ENCODE measurements at places on chromosomes 12 and 14.

- DNase-seq, result no peak
Measured at GRCh38 chr14:103007555-103007954, 49.8 kb downstream of the CDC42BPB start.

DNA sequence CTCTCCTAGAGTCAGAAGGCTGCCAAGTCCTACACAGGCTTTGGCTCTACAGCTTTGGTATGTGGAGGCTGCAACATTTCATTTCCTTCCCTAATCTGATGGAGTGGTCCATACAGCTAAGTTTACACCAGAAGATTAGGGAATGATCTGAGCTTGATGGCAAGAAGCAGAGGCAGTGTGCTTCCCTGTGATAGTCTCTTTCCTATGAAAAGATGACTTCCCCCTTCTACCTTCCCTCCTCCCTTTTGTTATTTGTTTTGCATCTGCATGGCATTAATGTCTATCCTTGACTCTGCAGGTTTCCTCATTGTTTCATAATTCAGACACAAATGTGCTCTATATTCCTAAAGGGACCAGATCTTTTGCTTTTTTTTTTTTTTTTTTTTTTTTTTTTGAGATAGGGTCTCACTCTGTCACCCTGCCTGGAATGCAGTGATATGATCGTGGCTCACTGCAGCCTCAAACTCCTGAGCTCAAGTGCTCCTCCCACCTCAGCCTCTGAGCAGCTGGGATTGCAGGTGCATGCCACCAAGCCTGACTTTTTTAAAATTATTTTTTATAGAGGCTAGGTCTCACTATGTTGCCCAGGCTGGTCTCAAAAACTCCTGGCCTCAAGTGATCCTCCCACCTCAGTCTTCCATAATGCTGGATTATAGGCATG, 76.3 kb downstream of the GRIP1 start:
- DNase-seq, result no peak

DNA sequence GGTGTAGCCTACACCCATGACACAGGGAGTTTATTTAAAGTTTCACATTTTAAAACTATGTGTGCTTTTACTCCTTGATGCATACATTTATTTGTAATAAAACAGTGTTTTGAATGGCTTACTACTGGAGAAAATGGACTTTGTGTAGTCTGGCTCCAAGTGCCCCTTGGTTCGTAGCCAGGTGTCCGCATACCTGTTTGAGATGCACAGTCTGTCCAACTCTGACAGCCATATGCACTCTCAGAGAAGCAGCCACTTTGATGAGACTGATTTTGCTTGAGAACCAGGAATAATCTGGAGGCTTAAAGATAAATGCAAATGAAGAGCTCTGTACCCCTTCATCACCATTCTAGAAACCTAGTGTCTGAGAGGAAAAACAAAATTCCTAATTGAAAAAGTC, 24.0 kb downstream of the RTN1 start:
- no peak for DNase-seq

DNA sequence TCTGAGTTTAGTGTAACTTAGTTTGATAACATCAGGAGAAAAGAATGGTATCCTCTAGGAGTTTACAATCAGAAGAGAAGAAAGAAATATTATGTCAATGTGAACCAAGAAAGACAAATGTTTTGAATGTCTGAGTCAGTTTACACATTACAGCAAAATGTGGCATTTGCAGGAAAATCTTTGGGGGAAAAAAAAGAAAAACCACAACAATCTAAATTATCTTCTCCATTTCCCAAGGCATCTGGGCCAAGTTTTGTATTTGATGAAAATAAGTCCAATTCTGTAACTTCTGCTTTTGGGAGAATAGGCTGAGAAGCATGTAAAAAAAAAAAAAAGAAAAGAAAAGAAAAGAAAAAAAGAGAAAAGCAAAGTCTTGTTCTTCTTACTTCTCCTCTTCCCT, 58.8 kb upstream of the FLRT2 start:
- no peak for DNase-seq

GRCh38 chr12:97482143-97482693, 19.6 kb downstream of the RMST start:
- DNase-seq, result no peak

GRCh38 chr14:29310757-29311156, 544.2 kb downstream of the FOXG1 start:
- no peak for DNase-seq

GRCh38 chr14:23353433-23353780, 720 bp upstream of the SLC22A17 start:
- DNase-seq, result no peak

DNA sequence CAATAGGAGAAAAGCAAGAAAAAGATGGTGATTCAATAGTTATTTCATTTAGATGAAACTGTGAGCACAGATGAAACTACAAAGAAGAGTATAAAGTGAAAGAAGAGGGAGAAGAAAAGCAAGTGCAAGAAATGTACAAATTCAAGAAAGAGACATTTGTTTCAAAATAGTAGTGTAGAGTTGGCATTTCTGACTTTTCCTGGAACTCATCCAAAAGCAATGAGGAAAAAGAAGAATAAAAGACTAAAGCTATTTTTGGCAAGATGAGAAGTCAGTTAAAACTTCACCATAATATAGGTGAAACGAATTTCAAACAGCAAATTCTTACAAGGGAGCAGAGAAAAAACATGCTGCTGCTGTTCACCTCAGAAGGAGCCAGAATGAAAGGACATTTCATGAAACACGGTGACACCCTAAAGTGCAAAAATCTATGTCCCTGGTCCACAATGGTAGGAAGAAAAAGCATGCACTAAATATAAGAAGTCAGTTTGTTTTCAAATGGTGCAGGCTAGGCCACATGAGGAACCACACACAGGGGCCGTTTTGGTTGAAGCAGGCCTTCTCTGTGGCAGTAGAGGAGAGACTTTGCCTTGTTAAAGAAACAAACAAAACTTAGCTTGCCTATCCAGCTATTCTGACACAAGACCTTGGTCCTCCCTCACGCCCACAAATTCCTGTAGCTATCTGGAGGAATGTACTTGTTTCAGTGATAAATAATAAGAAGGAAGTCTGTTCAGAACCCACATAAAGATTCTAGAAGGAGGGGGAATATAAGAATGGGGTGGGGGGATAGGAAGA, 11.1 kb upstream of the CMAS start:
- DNase-seq, result no peak

DNA sequence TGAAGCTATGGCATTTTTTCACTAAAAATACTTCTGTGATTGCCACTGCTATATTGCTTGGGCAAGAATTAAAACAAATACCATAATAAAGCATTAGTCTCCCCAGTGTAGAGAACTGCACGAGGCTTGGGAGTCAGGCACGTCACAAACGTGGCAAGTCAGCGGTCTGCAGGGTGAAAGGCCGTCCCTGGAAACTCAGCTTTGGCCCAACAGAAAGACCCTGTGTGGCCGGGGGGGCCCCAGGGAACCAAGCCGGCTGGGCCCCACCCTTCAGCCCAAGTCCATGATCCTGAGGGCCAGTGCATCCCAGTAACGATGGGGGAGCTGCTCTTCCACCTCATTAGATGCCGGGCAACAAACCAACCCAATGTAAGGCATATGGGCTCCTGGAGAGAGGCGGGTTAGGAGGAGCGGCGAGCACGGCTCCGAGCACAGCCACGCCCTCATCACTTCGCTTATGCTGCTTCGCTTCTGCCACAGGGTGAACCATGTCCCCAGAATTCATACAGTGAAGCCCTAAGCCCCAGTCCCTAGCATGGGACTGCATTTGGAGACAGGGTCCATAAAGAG, 50.9 kb upstream of the GPR68 start:
- DNase-seq, result no peak

- DNase-seq, result no peak
Measured at GRCh38 chr12:117699118-117699517, 269.7 kb downstream of the KSR2 start.

DNA sequence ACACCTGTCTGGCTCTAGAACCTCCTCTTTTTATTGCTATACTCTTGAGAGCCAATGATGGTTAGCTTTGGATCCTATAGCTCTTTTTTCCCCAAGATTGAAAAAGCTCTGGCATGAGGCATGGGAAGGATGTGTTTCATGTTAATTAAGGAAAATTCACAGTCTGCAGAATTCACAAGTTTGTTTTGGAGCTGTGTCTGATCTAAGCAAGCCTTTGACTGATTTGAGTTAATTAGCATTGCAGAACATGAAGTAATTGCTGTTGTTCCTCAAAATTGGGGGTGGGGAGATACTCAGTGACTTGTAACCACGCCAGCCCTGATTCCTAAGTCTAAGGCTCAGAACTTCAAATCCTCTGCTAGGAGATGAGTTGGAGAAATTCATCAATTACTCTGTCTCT, 205.0 kb downstream of the SUDS3 start:
- DNase-seq, result no peak

DNA sequence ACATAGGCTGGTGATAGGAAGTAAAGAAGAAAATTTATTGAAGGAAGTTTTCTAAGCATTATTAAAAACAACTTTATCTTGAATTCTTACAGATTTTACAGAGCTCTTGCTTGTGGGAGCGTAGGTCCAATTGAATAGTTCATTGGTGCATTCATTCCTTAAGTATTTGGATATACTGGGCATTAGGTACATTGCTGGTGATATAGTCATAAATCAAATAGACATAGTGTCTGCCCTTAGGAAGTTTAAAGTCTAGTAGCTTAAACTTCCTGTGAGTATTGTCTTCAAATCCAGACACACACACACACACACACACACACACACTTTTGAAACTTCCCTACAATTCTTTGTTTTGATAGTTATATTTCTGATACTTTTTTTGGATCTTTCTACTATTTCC, 226.7 kb downstream of the FUT8 start:
- DNase-seq, result no peak

DNA sequence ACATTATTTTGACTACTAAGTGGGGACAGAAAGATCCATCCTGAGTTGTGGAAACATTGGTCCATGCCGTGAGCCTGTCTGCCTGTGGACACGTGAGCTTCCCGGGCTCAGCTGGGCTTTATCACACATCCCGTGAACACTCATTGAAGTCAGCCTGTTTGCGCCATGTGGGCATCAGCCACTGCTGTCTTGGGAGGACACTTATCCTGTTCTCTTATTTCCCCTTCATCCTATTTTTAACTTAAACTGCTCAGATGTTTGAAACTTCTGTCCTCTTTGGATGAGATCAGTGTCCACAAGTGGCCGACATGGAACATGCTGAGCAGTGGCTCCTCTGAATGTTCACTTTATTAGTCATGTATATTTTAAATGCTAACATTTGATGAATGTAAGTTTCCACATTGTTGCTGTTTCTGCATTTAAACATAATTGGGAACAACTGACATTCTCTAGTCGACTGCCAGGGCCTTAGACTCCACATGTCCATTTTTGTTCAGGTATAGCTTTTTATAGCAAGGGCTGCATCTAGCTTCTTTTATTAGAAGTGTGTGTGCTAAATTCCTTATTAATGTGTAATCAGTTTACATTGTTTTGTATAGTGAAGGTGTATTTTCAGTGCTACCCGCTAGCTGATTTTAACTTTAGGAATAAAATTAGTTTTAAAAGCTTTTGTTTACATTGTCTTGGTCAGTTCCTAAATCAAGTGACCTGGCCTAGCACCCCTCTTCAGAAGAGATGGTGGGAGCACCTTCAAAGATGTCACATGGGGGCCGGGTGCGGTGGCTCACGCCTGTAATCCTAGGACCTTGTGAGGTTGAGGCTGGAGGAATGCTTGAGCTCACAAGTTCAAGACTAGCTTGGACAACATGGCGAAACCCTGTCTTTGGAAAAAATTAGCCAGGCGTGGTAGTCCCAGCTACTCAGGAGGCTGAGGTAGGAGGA, 24.0 kb downstream of the RNF34 start:
- no peak for DNase-seq

- DNase-seq, result peak; percentile 81
Measured at GRCh38 chr12:52156757-52157565, 34.9 kb downstream of the KRT80 start.

GRCh38 chr14:26941521-26941920, 343.7 kb upstream of the NOVA1 start:
- DNase-seq, result no peak
